Bronchial epithelial cell (primary cell): ENCODE measurements at places on chromosomes 6 and 20. TPM values are rescaled to one million over a fixed set of nuclear protein-coding genes. Genes with fewer than 3 reads are reported as not detected.

The CDYL gene
- total RNA-seq, result 46.1 and 50.7 TPM in 2 replicates

GRCh38 chr6:134730013-134730412 is 219.9 kb downstream of the ALDH8A1 start:
- no peak for DNase-seq

DNA sequence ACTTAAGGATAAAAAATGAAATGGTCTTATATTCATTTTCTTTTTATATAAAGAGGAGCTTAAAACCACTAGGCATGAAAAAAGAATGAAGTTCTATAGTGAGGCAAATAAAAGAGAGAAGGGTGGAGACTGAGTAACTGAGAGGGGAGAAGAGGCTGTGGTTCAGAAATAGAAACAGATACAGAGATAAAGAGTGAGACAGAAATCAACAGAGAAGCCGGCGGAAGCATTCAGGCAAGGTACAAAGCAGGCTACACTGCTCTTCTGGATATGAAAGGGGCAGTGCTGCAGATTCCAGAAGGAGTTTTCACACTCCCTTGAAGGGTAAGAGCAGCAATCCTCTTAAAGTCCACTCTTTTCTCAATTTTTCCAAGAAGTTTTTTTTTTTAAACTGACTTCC is 29.9 kb downstream of the NFATC2 start:
- no peak for DNase-seq

GRCh38 chr6:10411131-10411970 is 3.5 kb downstream of the TFAP2A start:
- DNase-seq, result no peak

GRCh38 chr6:105808571-105808970 is 277.6 kb upstream of the PRDM1 start:
- DNase-seq, result no peak

The PPDPF gene
- total RNA-seq, result 21.9 and 35.6 TPM in 2 replicates

GRCh38 chr6:21610341-21610740 is 16.8 kb downstream of the SOX4 start:
- no peak for DNase-seq

- DNase-seq, result no peak
These were observed 1.2 kb upstream of the ZNFX1 start for GRCh38 chr20:49278818-49279676.

DNA sequence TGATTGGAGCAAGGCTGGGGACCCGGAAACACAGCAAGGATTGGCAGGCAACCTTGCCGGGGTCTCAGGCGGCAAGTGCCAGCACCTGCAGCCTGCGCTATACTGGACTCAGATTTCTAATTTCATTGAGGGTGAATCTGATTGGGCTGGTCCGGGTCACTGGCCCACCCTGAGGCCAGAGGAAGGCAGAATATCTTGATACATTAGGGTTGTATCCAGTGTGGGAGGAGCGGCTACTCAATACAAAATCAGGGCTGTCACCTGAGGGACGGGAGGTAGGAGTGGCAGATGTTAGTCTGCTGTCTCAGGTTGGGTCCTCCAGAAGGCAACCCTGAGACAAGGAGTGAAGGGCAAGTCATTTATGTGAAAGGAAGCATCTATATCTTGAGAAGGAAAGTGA is 40.7 kb downstream of the BFSP1 start:
- DNase-seq, result no peak

- DNase-seq, result no peak
These were observed 107.4 kb upstream of the TNFAIP3 start for GRCh38 chr6:137759624-137760023.

GRCh38 chr6:114524081-114524480 is 181.3 kb upstream of the HS3ST5 start:
- no peak for DNase-seq

- no peak for DNase-seq
These were observed 337.9 kb downstream of the CD83 start for GRCh38 chr6:14455427-14455826.

The KCNG1 gene
- 90.6 and 91.1 TPM in 2 replicates for total RNA-seq

The CRISP3 gene
- total RNA-seq, result under 0.01 and 2.4 TPM in 2 replicates

DNA sequence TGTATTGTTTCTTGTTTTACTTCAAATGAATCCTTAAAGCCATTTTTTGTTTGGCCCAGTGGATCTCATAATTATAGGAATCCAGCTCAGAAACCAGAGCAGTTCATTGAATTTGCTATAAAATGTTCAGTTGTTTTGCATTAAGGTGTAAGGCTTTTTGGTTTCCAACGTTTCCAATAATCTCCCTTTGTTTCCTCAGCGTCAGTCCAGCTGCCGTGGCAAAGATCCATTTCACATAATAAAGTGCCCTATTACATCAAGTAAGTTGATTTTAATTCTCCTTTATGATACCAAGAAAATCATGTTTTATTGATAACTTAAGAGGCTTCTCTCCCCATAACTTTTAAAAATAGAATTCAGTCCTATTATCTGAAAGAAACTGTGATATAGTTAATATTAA is 472.6 kb downstream of the UTRN start:
- no peak for DNase-seq

DNA sequence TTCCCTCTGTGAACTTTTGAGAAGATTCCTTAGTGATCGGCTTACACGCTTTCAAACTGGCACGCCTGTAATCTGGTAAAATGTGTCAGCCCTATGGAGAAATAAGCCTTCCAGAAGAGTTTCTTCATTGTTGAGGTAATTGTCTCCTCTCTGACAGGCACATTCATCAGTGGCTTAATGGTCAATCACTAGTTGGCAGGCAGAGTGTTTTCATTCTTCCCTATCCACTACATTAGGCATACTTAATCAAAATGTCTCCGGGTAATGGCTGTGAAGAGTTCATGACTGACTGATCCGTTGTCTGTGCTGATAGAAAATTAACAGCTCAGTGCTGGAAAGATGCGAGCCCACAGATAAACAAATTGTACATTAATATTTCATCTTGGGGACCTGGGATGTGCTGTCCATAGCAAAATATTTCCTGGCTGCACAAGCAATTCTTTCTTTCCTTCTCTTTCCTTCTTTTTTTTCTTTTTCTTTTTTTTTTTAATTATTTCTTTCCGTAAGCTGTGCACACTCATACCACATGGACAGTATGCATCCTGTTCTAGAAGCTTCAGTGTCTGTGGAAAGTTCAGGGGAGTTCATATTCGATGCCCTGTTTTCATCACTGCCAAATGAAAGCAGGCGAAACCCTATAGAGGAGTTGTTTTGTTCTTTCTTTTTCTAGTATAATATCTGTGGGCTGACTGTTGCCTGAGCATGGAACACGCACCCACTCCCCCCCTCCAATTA is 31.4 kb downstream of the TSHZ2 start:
- no peak for DNase-seq

- no peak for DNase-seq
These were observed 147.2 kb upstream of the GGTLC1 start for GRCh38 chr20:24135781-24136180.

DNA sequence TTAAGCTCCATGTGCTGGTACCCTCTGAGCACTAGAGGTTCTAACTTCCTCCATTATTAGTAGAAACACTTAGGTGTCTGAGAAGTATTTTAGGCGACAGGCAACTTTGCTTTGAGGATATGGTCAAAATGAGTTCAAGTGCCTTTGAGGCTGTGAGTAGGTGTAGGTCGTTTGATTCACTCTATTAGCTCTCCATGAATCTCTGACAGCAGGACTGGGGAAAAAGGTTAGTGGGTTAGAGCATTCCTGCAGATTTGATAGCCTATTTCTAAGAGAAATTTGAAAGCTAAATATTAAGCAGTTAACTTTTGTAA is 45.9 kb downstream of the IGF2R start:
- DNase-seq, result no peak

GRCh38 chr6:33689879-33690278 is 21.6 kb downstream of the UQCC2 start:
- DNase-seq, result no peak
